ENCODE measurements at places on chromosomes 2 and 18.

GRCh38 chr18:29361843-29362242 is 1184.9 kb upstream of the CDH2 start:
- DNase-seq: no peak

- DNase-seq: no peak
Observed at GRCh38 chr2:175690113-175690837, 311.8 kb downstream of the LNPK start.

GRCh38 chr2:239000500-239001073 is 152.7 kb downstream of the TWIST2 start:
- DNase-seq: no peak

GRCh38 chr2:157233506-157233905 is 24.0 kb upstream of the GALNT5 start:
- DNase-seq: no peak

DNA sequence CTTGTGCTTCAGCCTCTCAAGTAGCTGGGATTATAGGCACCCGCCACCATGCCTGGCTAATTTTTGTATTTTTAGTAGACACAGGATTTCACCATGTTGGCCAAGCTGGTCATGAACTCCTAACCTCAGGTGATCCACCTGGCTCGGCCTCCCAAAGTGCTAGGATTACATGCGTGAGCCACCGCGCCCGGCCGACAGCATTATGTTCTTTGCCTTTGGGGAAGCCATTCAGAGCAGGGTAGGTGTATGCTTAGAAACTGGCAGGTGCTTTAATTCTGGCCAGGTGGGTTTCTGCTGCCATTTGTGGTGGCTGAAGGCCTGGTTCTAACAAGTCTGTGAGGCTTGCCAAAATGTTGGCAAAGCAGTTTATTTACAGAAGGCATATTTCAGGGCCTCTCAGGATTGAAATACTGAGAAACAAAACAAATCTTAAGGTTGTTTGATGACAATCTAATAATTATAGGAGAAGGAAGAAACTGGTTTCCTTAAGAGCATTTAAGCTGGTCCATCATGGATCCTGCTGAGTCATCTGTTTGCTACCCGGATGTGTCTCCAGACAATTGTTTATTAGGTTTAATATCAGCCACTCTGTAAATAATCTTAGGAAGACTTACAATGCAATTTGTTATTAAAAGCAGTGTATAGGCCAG is 16.0 kb downstream of the SLC20A1 start:
- no peak for DNase-seq

DNA sequence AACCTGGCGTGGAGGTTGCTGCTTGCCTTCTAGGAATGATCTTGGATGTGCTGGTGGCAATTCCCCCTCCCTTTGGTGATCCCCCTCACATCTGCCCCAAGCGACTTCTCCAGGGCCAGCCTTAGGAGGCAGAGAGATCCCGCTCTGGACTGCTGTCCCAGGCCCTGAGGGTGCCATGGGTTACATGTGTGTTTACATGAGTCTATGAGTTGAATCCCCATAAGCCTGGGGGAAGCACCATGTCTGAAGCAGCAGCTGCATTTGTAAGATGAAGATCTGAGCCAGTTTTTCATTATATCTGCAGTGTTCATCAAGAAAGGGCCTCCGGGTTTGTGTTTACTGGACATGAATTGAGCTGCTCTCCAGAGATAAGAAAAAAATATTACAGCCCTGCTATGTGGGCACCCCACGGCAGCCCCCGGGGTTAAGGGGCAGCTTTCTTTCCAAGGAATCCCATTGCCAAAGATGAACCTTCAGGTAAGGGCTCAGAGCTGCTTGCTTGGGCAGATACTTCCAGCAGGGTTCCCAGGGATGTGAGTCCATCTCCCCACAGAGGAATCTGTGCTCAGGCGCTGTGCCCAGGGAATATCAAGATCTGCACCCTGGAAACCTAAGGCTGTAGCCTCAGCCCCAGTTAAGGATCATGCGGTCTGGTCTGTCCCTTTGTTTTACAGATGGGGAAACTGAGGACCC is 46.0 kb downstream of the MRPS5 start:
- no peak for DNase-seq

DNA sequence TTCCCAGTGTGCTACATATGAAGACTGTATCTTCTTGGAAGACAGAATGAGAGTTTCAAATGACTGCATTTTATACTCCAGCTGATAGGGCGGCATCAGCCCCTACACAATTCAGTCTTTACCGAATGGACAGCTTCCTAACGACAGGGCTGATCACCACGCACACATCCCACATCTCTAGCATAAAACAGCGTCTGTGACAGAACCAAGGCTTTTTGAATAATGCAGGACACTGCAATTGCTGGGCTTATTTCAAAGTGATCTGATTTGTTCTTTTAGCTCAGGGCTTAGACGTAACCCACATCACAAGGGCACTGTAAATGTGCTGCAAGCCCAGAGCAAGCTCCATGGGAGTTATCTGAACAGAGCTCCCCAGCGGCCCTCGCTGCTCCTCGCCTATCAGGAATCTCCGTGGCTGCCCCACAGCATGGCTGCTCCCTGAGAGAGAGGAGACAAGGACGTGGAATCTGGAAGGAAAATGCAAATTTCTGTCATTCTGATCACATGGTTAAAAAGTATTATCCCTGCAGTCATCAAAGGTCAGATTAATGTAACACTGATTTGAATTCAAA is 158.5 kb upstream of the ALKAL2 start:
- DNase-seq: no peak

GRCh38 chr18:57077786-57078552 is 68.9 kb upstream of the BOD1L2 start:
- no peak for DNase-seq

GRCh38 chr18:55124078-55124763 is 165.0 kb upstream of the CCDC68 start:
- DNase-seq: no peak

- DNase-seq: no peak
Observed at GRCh38 chr2:241989074-241989473, 119.5 kb downstream of the RTP5 start.

GRCh38 chr2:95023222-95023597 is 2.3 kb upstream of the MAL start:
- no peak for DNase-seq

- DNase-seq: no peak
Observed at GRCh38 chr2:157936406-157936805, 60.3 kb upstream of the ACVR1 start.

- no peak for DNase-seq
Observed at GRCh38 chr2:222707689-222708273, 36.3 kb downstream of the MOGAT1 start.

- no peak for DNase-seq
Observed at GRCh38 chr2:19671916-19672315, 229.9 kb downstream of the TTC32 start.

- no peak for DNase-seq
Observed at GRCh38 chr18:47990981-47991380, 60.5 kb upstream of the SMAD2 start.

DNA sequence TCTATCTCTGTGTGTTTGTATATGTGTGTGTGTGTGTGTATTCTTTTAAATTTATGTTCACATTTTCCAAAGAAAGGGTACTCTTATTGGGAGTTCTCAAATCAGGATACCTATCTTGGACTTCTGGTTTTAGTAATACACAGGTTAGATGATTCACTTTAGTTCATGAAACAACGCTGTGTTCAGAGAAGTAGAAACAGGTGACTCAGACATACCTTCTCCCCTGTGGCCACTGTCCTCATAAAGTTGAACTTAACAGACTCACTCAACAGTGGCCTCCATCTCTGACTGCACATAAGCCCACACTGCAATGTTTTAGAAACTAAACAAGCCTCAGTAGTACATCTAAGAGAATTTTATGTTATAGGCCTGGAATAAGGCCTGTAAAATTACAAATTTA is 566.6 kb upstream of the VRK2 start:
- no peak for DNase-seq

DNA sequence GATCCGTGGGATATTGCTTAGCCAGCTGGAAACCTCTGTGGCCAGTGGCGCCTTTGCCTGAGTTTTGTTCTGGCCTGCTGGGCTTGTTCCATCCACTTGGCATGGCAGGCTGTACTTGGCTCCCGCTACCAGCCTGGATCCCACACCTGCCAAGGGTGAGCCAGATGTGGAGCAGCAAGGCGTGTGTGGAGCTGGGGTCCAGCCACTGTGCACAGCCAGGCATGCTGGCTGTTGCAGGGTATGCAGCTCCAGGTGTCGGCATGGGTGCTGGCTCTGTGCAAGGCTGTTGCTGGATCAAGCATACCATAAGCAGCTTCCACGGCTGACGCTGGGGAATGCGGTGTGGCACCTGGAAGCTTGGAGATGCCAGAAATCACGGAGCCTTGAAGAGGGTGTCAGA is 34.5 kb downstream of the PTPN4 start:
- no peak for DNase-seq

DNA sequence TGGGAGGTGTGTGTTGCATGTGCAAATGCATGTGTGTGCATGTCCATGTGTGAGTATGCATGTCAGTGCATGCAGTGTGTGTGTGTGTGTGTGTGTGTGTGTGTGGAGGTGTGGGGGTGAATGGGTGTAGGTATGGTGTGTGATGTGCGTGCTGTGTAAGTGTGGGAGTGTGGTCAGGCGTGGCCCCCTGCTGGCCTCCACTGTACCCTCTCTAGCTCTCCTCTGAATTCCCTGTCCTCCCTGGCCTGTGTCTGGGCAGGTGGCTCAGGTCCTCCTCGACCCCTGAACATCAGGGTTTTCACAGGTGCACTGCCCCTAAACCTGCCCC is 230.2 kb downstream of the CELF4 start:
- DNase-seq: no peak

- DNase-seq: no peak
Observed at GRCh38 chr2:44010266-44010665, 14.5 kb upstream of the LRPPRC start.

DNA sequence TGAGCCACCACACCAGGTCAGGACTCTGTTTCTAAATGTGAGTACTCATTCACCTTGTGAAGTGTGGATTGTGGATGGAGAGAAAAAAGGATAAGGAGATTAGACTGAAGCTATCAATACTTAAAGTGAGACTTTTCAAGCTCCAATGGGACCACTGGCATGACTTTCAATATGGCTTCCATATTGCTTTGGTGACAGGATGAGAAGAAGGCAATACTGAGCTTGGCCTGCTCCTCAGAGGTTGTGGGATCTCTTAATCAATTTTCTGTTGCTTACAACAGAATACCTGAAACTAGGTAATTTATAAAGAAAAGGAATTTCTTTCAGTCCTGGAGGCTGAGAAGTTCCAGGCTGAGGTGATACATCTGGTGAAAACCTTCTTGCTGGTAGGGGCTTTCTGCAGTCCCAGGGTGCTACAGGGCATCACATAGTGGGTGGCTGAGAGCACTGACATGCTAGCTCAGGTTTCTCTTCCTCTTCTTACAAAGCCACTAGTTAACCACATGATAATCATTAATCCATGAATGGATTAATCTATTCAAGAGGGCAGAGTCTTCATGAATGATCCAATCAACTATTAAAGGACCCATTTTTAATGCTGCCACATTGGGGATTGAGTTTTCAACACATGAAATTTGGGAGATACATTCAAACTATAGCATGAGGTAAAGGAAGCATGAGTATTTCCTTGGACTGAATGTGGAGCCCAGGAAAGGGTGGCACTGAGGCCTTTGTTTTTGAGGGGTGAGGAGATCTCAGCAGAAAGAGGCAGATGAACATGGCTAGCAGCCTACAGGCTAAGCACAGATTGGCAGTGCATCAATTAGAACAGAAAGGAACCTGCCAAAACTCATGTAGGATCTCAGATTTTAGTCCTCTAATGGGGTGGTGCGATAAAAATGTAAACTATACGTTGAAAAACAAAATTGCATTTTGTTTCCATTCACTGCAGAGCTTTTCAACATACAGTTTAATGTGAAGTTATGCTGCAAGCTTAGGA is 274.5 kb downstream of the PIK3C3 start:
- no peak for DNase-seq

DNA sequence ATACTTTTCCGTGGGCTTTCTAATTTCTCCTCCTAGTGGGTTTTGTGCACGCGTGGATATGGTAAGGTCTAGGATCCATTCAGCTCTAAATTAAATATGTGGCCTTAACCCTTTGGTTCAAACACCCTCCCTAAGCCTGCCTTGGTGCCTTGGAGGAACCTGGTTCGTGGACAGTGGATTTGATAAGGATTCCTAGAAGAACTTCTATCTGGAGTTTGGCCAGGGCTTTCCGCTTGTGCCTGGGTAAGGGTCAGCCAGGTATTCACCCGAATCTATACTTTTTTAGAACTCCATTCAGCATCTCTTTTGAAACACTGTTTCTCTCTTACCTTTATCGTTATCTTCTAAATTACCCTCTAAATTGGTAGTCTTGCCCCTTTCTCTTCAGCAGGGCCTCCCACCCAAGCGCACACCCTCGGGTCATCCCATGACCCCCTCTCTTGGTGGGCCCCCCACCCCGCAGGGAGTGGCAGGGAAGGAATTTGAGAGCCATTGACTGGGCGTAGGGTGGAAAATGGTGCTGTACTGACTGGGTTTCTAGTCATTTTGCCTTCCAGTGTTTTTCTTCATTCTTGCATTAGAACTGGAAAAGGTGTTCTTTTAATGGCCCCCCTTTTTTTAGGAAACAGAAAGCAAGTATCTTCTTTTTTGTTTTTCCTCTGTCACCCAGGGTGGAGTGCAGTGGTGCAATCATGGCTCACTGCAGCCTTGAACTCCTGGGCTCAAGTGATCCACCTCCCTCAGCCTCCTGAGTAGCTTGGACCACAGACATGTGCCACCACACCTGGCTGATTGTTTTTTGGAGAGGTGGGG is 1.8 kb downstream of the SOCS6 start:
- no peak for DNase-seq

DNA sequence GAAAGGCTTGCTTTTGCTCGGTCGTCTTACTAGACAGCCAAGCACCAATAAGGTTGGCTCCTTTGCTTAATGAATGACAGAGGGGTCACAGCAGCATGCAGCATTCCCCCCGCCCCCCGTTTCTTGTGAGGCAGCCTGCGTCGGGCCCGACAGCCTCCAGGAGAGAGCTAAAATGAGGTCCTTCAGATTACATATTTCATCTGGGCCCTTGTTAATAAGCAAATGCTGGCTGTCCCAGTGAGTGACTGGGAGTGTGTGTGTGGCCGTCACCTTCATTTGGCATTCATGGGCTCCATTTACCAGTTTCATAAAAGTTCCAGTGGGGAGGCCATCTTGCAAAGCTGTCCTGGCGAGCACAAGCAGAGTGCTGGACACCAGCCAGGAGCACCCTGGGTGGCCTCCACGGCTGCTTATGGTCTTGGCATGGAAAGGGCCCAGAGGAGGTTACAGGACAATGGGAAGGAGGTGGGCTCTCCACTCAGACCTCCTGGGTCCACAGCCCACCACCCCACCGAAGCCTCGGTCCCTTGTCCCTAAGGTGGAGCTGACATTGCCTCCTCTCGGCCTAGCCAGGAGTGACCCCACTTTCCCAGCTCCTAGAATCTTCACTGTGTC is 37.2 kb downstream of the ODC1 start:
- DNase-seq: no peak

Measured in amniotic stem cell (primary cell).